Stimulated activated CD4-positive, alpha-beta T cell treated with anti-CD3 and anti-CD28 coated beads, Interleukin-12 subunit alpha, Interleukin-12 subunit beta, amount 100 ng/mL, for 4 hours (primary cell): ENCODE measurements at places on chromosomes 12 and 14.

DNA sequence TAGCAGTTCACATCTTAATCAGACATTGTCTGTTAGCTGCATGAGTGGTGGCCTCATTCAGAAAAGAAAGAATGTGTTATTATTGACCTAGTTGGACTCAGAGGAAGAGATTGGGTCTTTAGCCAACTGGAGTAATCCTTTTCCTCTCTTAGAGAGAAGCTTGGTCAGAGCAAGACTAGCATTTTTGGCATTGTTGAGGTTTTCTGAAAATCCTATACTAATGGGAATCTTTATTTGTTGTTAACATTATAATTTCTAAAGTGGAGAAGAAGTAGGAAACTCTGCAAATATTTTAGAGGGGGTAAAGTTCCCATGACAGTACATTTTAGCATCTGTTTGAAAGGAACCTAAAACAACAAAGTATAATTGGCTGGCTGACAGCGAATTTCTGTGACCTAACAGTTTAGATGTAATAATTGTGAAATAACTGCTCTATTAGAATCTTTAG, 9.7 kb downstream of the TOX4 start:
- no peak for DNase-seq

GRCh38 chr14:32393119-32393518, 64.0 kb downstream of the AKAP6 start:
- DNase-seq, result no peak

GRCh38 chr12:56013482-56013881, 7.4 kb upstream of the IKZF4 start:
- DNase-seq, result no peak

DNA sequence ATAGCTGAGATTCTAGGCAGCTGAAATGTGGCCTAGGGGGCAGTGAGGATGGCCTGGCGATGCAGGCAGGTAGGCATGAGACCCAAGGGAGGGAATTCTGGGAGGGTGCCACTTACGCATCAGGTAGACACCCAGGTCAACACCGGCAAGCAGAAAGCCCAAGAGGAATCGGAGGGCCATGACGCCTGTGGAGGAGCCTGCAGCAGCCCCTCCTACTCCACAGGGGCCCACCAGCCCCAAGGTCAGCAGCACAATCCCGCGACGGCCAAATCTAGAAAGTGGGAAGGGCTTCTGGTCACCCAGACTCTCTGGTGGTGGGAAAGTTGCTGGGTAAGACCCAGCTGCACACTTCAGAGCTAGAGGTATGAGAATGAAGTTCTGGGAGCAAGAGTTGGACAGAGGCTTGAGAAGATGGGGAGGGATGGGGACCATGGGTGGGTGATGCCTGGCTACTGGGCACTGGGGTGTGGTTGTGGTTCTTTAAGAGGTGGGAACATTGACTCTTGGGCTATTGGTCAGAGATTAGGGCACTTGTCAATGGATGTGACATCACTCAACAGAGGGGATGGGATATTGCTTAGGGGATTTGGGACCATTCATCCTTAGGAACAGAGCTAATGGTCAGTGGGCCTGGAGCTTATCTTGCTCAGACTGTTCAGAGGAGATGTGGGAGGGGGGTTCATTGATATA, 3.4 kb downstream of the SLC22A17 start:
- no peak for DNase-seq

DNA sequence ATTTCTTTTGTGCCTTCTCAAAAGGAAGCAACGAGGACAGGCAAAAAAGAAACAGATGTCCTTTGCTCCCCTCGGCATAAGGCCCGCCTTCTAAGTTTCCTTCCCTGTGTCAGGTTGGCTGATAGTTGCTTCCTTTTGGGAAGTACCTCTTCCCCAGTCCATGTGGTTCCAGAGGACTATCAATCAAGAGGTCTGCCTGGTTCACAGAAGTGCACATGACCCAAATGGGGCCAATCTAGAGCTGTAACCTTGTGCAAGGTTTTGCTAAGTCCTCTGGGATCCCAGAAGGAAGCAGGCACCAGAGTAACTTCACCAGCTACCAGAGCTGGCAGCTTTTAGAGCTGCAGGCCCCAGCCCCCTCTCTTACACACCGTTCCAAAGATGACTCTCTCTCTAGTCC, 42.6 kb downstream of the TMEM63C start:
- no peak for DNase-seq
